Activated naive CD4-positive, alpha-beta T cell treated with anti-CD3 and anti-CD28 coated beads, Interleukin-2, amount 50 U/mL, for 16 hours (primary cell): ENCODE measurements at places on chromosomes 2 and 18.

- no peak for DNase-seq
Observed at GRCh38 chr2:172089005-172089504, 3.7 kb downstream of the DLX1 start.

DNA sequence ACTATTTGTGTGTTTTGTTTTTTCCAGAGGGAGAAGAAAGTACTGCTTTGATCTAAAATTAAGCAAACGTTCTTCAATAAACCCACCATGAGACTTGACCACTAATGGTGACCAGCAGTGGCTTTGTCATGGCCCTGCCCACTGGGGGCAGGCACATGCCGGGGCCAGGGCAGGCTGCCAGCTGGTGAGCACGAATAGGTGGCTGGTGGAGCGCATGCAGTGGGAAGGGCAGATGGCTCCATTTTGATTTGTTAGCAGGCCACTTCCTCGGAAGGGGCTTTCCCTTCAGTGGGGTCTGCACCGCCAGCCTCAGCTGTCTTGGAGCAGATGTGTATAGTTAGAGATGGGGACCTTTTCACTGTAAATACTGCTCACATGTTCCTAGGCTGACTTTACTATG, 277.1 kb downstream of the SOX11 start:
- no peak for DNase-seq

DNA sequence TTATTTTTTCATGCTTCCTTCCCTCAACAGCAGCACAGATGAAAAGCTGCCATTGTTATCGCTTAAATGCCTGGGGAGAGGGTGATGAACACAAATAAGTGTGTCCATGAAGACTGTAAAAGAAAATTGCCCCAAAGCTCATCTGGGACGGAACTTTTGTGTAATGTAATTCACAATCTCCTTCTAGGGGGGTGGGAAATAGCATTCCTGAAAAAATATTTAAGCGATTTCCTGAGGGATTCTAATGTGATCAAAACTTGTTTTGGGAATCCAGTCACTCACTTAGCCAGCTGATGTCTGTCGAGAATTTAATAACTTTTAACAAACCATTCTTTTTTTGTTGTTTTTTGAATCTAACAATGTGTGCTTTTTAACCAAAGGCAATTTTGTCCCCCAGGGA, 427.9 kb downstream of the PLCL1 start:
- DNase-seq = no peak

GRCh38 chr18:5546660-5547059, 2.9 kb upstream of the EPB41L3 start:
- DNase-seq = no peak

DNA sequence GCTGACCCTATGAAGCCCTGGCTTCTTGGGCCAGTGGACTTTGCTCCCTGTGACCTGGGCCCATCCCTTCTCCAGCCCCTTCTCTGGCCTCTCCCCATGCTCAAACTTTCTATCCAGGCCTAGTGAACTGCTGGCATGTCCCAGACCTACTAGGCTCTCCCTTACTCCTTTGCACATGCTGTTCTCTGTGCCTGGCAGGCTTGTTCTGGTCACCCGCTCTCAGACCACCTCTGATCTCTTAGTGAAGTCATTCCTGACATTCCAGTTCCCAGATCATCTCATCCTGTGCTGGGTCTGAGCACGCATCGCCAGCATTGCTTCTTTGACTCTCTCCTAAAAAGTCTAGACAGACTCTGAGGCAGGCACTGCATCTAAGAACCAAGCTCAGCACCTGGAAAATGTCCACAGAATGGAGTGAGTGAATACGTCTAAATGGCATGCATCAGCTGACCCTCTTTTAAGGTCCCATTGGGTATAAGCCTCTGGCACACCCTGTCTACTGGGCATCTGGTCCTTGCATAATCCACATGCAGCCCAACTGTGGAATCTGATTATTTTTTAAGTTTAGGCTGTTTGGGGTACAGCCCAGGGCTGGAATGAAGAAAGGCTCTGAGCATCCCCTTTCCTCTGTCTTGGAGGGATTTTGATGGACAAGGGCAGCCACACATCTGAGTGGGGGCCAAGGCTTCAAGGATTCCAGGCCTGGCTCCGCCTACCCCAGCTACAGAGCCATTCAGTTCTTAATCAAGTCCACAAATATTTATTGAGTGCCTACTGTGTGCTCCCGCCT, 130.6 kb upstream of the HAAO start:
- DNase-seq = no peak
